ENCODE measurements at places on chromosomes 4 and X. TPM values are rescaled to one million over a fixed set of nuclear protein-coding genes. Genes with fewer than 3 reads are reported as not detected.
A peak's percentile ranks its signal among the peaks of the same experiment; 100 is the strongest.

DNA sequence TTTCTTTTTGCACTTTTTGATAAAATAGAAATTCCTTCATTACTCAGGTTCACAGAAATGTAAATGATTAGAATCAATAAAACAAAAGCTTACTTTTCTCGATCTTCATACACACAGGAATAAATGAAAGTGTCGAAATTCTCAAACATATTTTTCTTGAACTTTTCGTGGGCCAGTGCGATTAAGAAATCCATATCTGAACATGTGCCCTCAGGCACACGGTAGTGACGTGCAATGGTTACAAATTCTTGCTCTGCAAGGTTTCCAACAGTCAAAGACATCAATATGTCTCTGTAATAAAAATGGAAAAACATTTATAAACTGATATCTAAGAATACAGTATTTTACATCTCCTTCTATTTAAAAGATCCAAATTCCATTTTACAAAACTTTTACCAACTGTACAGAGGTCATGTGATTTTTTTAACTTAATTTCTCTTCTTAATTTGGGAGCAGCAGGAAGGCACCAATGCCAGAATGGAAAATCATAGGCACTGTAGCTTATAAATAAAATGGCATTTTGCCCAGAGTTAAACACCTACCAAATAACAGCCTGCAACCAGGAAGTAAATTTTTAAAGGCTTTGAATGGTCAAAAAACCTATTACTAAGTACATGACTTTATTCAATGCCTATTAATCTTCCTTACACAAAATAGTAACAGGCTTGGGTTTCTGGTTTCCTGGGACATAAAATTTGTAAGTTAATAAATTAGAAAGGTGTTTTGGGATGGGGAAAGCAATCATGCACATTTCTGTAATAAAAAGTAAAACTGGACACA is 165.0 kb downstream of the EFHC2 start:
- no peak for DNase-seq
- H3K27ac ChIP-seq = no peak overlapping the region
- no peaks in the 10 kb centered on the region for H3K36me3 ChIP-seq
- H3K27me3 ChIP-seq = peaks cover 53% of the 10 kb centered on the region
- H3K4me1 ChIP-seq = no peaks in the 10 kb centered on the region

BMPR1B gene
- 17.2 TPM for total RNA-seq

SYNPO2 gene
- total RNA-seq = 0.42 TPM

DNA sequence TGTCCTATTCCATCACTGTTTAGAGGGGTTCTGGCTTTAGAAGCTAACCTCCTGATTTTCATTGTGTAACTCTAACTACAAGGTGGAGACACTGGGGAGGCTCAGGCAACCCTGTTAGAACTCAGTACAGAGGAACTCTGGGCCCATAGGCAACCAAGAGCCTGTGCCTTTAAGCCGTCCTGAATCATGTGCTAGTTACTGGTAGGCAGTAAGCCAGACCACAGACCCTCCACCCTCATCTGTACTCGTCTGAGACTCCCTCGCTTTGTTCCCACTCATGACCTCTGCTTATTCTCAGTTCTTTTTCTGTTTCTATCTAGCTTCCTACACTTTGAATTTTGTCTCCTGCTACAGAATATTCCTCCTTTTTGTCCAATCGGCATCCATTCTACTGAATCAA is 31.4 kb downstream of the TBC1D1 start:
- H3K27ac ChIP-seq = no peak overlapping the region
- H3K27me3 ChIP-seq = no peaks in the 10 kb centered on the region
- H3K4me1 ChIP-seq = peaks cover 7% of the 10 kb centered on the region
- peak; percentile 24 for DNase-seq
- H3K36me3 ChIP-seq = no peaks in the 10 kb centered on the region

GRCh38 chr4:182695842-182696241 is 221.3 kb downstream of the DCTD start:
- no peaks in the 10 kb centered on the region for H3K4me1 ChIP-seq
- H3K4me3 ChIP-seq = no peak overlapping the region
- peaks cover 4% of the 10 kb centered on the region for H3K36me3 ChIP-seq
- DNase-seq = no peak
- H3K27ac ChIP-seq = no peak overlapping the region
- no peaks in the 10 kb centered on the region for H3K27me3 ChIP-seq

GRCh38 chrX:57528670-57529255 is 63.0 kb upstream of the ZXDB start:
- no peaks in the 10 kb centered on the region for H3K4me1 ChIP-seq
- peaks cover 64% of the 10 kb centered on the region for H3K27me3 ChIP-seq
- no peak overlapping the region for H3K4me3 ChIP-seq
- peak; percentile 42 for DNase-seq

DNA sequence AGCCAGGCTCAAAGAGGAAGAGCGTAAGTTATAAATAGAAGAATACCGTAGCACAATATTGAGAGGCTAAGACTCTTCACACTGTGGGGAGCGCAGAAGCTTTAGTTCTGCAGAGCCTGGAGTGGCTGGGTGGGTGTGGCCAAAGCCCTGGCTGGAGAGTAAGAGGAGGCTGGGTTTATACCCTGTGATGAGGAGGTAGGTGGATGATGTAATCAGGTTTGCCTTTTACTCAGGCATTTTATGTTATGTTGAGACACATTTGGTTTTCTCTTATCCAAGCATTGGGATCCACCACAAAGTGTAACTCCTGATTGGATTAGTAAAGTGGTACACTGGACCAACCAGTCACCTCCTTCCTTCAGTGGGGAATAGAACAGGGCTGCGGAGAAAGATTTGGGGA is 13.9 kb downstream of the CDS1 start:
- H3K4me3 ChIP-seq = no peak overlapping the region
- no peaks in the 10 kb centered on the region for H3K36me3 ChIP-seq

DMP1 gene
- total RNA-seq = not detected

PAGE1 gene
- total RNA-seq = not detected

GRCh38 chr4:40995850-40996249 is 218.5 kb downstream of the APBB2 start:
- peaks cover 46% of the 10 kb centered on the region for H3K4me1 ChIP-seq
- peaks cover 23% of the 10 kb centered on the region for H3K36me3 ChIP-seq
- H3K4me3 ChIP-seq = no peak overlapping the region
- no peak overlapping the region for H3K27ac ChIP-seq
- H3K27me3 ChIP-seq = no peaks in the 10 kb centered on the region

DNA sequence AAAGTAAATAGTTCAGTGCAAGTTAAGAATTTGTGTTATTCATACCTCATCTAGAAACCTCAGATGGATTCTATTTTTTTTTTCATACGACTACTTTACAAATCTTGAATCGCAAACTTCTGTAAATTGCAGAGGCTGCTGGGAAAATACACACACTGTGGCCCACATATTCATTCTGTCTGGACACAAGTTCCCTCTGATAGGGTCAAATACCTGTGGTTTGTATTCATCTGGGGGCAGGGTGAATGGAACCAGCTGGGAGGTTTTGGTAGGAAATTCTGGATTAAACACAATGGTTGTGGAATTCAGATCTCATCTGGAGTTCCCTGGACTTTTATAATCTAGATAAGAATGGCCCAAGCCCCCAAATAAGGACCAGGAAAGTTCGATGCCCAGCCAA is 56.2 kb downstream of the SPATA18 start:
- no peak overlapping the region for H3K4me3 ChIP-seq
- no peaks in the 10 kb centered on the region for H3K36me3 ChIP-seq
- no peak overlapping the region for H3K27ac ChIP-seq

- no peak overlapping the region for H3K4me3 ChIP-seq
- no peaks in the 10 kb centered on the region for H3K36me3 ChIP-seq
Measured at GRCh38 chr4:51995647-51996220, 24.4 kb downstream of the LRRC66 start.

ZMAT1 gene
- not detected for total RNA-seq

DNA sequence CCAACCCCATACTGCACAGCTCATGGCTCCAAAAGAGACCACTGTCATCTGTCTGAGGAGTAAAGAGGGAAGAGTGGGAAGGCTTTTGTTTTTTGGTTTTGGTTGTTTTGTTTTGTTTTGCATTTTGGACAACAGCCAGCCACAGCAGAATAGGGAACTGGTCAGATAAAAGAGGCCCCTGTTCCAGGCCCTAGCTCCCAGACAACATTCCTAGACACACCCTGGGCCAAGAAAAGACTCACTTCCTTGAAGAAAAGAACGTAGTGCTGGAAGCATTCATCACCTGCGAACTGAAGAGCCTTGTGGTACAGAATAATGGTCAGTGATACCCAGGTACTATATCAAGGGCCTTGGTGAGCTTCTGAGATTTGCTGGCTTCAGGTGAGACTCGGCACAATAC is 619.4 kb upstream of the SPANXN1 start:
- H3K4me1 ChIP-seq = peaks cover 25% of the 10 kb centered on the region
- H3K36me3 ChIP-seq = no peaks in the 10 kb centered on the region
- peak overlapping the region; percentile 55 for H3K27ac ChIP-seq
- H3K4me3 ChIP-seq = no peak overlapping the region

GRCh38 chr4:1204286-1204827 is 32.0 kb upstream of the SPON2 start:
- peaks cover 2% of the 10 kb centered on the region for H3K36me3 ChIP-seq
- H3K4me3 ChIP-seq = no peak overlapping the region
- H3K27ac ChIP-seq = no peak overlapping the region
- peaks cover 5% of the 10 kb centered on the region for H3K4me1 ChIP-seq
- H3K27me3 ChIP-seq = no peaks in the 10 kb centered on the region

DNA sequence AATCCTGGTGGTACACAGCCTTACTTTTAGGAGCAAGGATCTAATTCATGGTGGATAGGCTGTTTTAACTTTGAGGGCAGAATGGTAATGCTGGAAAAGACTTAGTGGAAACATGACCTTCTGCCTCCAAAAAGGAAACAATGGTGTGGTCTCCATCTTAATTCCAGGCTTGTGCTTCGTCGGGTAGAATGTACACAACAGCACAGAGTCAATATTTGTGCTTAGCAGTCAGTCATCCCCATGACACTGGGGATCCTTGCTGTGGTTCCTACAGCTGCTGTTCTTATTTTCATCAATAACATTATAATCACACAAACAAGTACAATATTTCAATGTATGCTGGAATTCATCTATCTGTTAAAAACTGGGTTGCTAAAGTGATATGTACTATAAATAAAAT is 104.4 kb downstream of the HHIP start:
- no peaks in the 10 kb centered on the region for H3K36me3 ChIP-seq
- no peaks in the 10 kb centered on the region for H3K4me1 ChIP-seq

PAGE2 gene
- total RNA-seq = not detected

- peaks cover 7% of the 10 kb centered on the region for H3K27me3 ChIP-seq
- no peak overlapping the region for H3K4me3 ChIP-seq
- no peaks in the 10 kb centered on the region for H3K4me1 ChIP-seq
- DNase-seq = peak; percentile 52
Measured at GRCh38 chr4:88219099-88219498, 60.7 kb upstream of the ABCG2 start.

GRCh38 chr4:48368389-48368788 is 27.1 kb downstream of the SLAIN2 start:
- peaks cover 31% of the 10 kb centered on the region for H3K4me1 ChIP-seq
- no peak overlapping the region for H3K27ac ChIP-seq
- H3K36me3 ChIP-seq = no peaks in the 10 kb centered on the region
- no peak for DNase-seq
- no peak overlapping the region for H3K4me3 ChIP-seq
- H3K27me3 ChIP-seq = no peaks in the 10 kb centered on the region

Data from MCF 10A (cell line).